HTR-8/SVneo (cell line): ENCODE measurements at places on chromosomes 7 and 10.

GRCh38 chr10:128684215-128684614 is 558.0 kb upstream of the MKI67 start:
- DNase-seq = no peak

GRCh38 chr7:151210087-151210854 is at the start of gene H2BK1:
Gene H2BK1 (minus strand): TSS chr7:151210488. CDS start chr7:151210318, 170 bp downstream.
- DNase-seq = no peak

DNA sequence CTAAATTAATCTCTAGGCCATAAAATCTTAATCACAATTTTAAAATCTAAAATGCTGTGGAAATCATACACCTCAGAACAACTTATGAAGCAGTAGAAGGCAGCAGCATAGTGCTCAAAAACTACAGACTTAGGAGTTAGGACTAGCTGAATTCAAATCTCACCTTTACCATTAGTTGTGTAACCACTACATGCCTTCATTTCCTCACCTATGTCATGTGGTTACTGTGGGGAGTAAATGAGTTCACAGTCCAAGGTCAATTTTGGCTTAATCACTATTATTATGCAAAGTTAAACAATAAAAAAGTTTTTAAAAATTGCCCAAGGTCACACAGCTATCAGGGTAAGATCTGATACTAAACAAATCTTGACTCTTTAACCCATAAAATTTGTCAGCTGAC is 37.0 kb downstream of the SNX13 start:
- DNase-seq = no peak

DNA sequence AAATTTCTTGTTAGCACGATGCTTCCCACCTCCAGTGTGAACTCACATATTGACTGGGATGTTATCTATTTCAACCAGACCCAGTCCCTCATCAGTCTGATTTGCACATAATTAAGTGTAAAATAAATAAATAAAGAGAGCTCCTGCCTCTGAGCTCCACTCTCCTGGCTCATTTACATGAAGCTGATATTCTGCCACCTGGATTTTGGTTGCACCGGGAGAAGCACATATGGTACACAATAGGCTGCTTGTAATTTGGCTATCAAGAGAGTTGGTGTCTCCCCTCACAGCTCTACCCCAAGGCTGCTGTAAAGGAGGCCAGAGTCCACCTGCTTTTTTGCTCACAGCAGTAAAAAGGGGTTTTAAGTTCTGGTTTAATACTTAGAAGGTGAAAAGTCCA is 610.5 kb downstream of the KCNMA1 start:
- no peak for DNase-seq

- no peak for DNase-seq
Observed at GRCh38 chr10:70357565-70357964, 24.9 kb downstream of the LRRC20 start.

DNA sequence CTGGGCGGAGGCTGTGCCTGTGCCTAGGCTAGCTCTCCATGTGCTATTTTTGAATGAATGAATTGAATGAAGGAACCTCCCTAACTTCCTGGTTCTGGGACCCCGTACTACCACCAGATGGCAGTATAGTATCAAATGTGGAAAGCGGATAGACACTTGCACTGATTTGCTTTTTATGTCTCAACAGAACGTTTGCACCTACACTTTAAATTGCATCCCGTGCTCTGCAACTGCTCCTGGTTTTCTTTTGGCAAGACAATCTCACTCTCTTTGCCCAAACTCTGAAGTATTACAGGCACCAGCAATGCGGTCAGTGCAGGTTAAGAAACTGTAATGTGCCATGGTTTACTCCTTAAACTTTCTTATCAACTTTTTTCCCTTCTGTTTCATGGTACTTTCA is 6.5 kb downstream of the FZD8 start:
- peak; percentile 70 for DNase-seq

- no peak for DNase-seq
Observed at GRCh38 chr7:154672659-154673415, 330.1 kb downstream of the PAXIP1 start.

GRCh38 chr7:42224391-42225003 is 12.5 kb downstream of the GLI3 start:
- no peak for DNase-seq

GRCh38 chr7:144908943-144909556 is 73.2 kb upstream of the TPK1 start:
- DNase-seq = no peak

GRCh38 chr7:87926581-87927461 is 7.2 kb upstream of the ADAM22 start:
- DNase-seq = no peak

DNA sequence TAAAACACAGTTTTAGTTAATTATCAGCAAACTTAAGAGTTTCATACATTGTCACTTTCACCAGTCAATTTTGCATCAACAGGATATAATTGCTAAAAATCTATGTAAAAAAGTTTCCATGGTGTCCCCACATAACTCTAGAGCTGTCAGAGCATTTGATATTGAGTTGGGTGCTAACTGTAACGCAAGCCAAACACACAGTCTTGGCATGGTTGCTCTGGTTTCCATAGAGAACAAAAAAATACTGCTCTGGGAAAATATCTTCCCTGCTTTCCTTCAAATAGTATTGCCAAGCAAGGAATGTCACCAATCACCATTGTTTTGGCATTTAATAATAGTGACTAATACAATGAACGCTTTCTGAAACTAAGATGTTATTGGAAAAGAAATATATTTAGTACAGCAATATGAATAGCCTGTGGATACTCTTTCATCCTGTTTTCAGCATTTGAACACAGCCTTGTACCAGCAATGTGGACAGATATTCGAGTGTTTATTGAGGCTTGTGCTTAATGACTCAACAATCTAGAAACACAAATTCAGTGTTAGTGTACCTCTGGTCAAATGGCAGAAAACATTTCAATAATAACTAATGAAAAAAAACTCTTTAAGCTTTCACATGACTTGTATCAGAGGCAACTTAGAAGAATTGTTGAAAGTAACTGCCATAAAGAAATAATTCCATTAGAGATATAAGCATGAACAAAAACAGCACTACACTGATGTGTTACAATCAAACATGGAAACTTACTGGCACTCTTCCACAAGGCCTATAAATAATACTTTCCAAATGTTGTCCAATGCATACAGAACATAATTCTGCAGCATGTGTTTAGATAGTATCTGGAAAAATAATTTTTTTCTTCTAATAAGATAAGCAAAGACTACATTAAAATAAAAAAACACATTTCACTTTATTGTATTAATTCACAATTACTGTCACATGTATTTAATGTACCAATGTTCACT is 1469.5 kb upstream of the CELF2 start:
- no peak for DNase-seq

DNA sequence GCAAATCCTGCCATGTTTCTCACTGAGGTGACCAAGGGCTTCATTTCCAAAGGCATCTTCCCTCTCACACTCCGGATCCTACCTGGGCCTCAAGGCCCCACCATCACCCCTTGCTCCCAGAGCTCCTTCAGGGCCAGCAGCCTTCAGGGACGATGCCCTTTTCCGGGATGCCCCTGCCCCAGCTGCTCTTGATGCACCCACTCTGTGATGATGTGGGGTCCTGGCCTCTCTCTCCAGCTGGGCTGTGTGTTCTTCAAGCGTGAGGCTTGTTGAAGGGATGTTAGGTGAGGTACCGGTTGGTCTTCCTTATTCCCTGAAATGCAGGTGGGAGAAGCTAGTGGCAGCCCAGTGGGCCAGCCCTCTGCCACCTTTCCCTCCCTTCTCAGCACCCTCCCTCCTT is 18.4 kb upstream of the SLC18A2 start:
- DNase-seq = no peak

DNA sequence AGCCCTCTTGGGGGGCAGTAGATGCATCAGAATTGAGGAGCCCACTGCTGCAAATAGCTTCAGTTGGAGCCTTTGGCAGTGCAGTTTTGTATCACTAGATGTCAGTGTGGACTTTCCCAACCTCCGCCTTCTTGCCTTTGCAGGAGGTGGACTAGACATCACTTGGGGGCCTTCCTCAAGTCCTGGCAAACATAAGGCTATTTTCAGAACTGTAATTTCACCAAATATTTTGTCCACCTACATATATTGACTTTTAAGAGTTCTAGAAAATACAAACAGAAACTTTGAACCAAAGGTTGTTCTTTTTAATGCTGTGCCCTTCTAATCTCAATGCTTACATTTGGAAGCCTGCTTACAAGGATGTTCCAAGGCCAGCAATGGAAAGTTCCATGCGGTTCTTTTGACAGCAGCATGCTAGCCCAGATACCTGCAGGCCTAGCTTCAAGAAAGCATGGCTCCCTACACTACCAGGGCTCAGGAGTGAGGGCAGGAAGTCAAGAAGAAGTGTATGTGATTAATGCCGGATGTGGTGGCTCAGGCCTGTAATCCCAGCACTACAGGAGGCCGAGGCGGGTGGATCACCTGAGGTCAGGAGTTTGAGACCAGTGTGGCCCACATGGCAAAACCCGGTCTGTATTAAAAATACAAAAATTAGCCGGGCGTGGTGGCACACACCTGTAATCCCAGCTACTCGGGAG is 8.0 kb upstream of the ZNRF2 start:
- peak; percentile 49 for DNase-seq

DNA sequence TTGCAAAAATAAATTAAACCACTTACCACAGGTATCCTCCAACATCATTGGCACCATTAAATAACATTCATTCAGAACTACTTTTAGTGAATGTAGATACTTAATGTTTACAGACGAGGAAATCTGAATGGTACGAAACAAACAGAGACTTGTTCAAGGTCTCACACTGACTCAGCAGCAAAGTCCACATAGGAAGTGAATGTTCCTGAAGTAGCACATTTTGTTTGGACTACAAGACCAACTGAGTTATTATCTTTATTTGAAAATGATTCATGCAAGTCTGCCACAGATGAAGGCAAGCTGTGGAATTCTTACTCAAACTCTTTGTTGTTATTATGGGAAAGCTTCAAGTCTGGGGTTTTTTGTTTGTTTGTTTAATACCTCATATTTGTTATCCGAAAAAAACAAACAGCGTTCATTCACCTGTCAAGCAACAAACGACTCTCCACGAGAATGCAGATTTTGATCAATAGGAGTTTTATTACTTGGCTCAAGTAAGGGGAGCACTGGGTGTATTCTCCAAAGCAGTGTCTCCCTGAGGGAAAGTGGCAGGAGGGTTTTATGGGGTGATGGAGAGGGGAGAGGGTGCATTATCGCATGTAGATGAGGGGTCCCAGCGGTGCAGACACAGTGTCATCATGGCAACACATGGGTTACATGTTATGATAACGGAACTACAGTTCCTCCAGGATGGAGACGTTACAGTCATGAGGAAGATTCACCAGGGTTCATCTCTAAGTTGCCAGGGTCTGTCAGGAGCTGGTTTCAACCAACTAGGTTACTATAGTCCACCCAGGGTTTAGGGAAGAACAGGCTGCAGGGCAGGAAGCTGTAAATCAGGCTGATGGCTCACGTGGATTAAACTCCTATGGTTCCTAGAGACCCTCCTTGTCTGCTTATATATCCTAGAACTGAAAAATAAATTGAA is 147.7 kb upstream of the AKR1E2 start:
- DNase-seq = no peak

- DNase-seq = no peak
Observed at GRCh38 chr7:138257459-138258196, 181.4 kb downstream of the AKR1D1 start.

GRCh38 chr7:152711444-152711944 is 35.6 kb upstream of the XRCC2 start:
- no peak for DNase-seq

- no peak for DNase-seq
Observed at GRCh38 chr10:128018236-128018635, 108.0 kb downstream of the MKI67 start.

DNA sequence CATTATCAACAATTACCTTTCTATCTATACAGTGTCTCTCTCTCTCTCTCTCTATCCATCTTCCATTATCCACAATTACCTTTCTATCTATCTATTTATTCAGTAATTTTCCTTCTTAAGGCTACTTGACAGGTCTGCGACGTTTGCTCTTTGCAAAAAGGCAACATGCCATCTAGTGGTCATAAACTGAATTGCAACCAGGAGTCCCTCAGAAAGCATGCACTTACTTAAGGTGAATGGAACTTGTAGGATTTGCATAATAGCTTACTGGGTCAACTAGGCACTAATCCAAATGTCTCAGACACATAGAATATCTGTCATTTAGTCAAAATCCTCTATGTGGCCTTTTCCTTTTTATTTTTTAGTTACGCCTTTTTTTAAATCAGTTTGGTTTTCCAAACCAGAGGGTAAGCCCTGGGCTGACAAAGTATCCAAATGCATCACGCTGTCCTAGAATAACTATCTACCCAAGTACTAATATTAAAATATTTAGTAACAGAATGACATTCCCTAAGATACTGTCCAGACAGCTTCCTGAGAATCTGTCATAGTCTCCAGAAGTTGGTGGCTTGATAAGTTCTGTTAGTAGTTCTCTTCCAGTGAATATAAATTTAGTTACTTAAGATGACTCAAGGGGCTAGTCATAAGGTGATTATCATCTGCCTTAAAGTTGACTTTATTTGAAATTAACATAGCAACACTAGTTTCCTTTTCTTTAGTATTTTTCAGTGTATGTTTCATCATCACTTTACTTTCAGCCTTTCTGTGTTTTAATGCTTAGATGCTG is 208.3 kb downstream of the PPP1R3A start:
- peak; percentile 22 for DNase-seq

GRCh38 chr7:22333680-22334141 is 23.2 kb downstream of the RAPGEF5 start:
- no peak for DNase-seq

DNA sequence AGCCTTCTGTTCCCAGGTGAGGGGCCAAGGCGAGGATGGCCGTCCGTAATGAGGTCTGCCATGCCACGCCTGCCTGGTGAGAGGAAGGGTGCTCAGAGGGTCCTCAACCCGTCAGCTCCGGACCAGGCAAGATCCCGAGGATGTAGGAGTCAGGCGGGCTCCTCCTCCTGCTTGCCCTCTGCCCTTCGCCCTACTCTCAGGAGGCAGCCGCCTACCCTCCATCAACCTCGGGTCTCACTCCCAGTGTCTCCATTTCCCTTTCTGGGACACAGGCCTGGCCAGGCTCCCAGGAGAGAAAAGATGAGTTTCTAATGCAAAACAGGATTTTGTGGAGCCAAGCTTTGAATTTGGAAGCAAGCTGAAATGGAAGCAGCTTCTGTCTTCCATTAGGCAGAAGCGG is 184.0 kb downstream of the PTPN20 start:
- DNase-seq = no peak

GRCh38 chr10:91642831-91643692 is 10.2 kb upstream of the PPP1R3C start:
- no peak for DNase-seq

DNA sequence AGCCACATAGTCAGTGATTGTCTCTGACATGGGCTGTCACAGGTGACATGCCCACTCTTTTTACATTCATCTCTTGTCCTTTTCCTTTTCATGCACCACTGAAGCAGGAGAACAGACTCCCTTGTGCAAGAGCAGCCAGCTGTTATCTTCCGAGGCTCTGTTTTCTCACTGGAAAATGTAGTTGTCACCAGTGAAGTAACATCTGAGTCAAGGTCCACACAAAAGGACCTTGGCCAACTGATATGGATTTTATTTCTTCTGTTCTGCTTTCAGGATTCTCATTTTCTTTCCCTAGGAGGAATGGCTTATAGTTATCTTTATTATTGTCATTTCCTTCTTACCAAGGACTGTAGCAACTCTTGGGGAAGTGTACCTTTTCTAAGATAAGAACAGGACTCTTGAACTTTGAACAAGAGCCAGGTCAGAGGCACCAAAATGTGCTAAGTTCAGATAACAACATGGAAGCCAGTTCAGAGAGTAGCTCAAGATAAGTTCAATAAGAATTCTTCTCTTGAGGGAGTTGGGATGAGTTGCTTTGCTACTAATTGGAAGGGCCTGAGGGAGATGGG is 22.7 kb downstream of the AVPI1 start:
- DNase-seq = no peak
